NCI-H146 (cell line): ENCODE measurements at places on chromosomes 2 and 18.

- DNase-seq: peak; percentile 78
Observed at GRCh38 chr18:76572518-76573247, 77.6 kb upstream of the ZNF516 start.

- peak; percentile 76 for DNase-seq
Observed at GRCh38 chr2:24984912-24985311, 13.2 kb upstream of the DNAJC27 start.

DNA sequence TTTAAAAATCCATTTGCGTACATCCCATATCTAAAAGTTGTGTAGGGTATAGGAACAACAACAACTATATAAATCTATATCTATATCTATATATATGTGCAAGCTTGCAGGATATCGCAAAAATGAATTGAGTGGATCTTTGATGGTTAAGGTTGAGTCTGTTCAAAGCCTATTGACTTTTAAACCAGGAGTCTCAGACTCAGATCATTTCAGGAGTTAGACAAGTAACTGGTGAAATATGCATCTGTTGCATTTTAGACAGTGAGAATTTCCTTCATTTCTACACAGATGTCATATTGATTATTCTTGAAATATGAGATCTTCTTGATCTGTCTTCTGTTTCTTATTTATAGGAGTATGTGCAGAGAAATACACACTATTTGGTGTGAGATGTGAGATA is 66.5 kb downstream of the PARD3B start:
- no peak for DNase-seq

- no peak for DNase-seq
Observed at GRCh38 chr2:227456772-227457171, 15.2 kb upstream of the AGFG1 start.

- DNase-seq: no peak
Observed at GRCh38 chr2:30894498-30895119, 87.4 kb upstream of the CAPN13 start.

- no peak for DNase-seq
Observed at GRCh38 chr2:237864940-237865622, 5.7 kb downstream of the RAMP1 start.
